ENCODE measurements at places on chromosomes 6 and 20. TPM values are rescaled to one million over a fixed set of nuclear protein-coding genes. Genes with fewer than 3 reads are reported as not detected.
A peak's percentile ranks its signal among the peaks of the same experiment; 100 is the strongest.

Gene CST7
- polyA plus RNA-seq, result 0.89 TPM

Gene KCNK5
- polyA plus RNA-seq, result 44.1 TPM

Gene PSMB8
- 271 TPM for polyA plus RNA-seq

Gene LPA
- 0.10 TPM for polyA plus RNA-seq

Gene FAM209A
- not detected for polyA plus RNA-seq

Gene FKBP1C
- polyA plus RNA-seq, result 1.4 TPM

Gene DEF6
- polyA plus RNA-seq, result 16.2 TPM

Gene FOXP4
- polyA plus RNA-seq, result 14.3 TPM

GRCh38 chr6:73200735-73201134 is 24.6 kb downstream of the KHDC1L start:
- DNase-seq, result no peak

DNA sequence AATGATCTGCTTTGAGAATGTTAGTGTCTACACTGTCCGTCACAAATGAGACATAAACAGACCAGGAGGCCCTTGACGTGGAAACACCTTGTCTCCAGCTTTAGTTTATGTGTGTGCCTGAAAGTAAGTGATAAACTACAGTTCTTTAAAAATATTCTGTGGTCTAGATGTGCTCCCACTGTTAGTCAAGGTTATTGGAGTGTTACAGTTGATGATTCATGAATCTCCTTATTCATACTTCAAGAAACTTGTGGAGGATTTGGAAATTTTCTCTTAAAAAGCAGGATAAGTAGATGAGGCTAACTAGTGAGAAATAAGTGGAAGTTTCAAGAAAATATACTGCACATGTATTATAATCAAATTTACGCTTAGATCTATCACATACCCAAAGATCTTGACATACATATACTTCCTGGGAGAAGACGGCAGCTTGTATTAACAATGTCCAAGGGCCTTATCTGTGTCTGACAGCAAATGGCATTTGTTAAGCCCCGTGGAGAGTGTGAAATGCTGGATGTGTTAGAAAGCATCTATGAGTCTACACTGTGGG is 90.5 kb upstream of the MBOAT1 start:
- DNase-seq, result no peak

DNA sequence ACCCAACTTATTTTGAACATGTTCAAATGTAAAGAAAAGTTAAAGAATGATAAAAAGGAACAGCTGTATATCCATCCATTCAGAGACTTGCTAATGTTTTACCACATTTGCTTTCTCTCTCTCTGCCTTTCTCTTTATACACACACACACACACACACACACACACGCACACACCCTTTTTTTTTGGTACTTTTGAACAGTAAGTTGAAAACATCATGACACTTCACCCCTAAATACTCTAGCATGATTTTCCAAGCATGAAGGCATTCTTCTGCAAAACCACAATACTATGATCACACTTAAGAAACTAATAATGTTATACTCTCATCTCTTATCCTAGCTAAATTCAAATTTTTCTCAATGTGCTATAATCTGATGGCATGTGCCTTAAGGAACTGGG is 192.3 kb downstream of the UTRN start:
- DNase-seq, result no peak

DNA sequence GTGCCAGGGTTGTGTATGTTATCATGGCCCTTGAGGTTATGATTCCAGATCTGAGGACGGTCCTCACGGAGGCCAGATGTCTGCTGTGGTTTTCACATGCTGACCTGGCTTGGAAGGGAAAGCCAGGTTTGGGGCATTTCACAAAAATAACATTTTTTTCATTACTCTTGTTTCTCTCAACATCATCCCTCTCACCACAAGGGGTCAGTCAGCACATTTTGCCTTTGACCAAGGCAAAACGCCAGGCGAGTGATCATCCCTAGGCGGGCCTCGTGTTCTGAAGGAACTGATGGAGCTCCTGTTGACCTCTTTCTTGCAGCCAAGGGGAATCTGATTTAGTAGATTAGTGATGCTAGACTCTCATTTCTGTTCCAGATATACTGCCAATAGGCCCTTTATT is 133.5 kb downstream of the TBC1D7 start:
- peak; percentile 61 for DNase-seq

DNA sequence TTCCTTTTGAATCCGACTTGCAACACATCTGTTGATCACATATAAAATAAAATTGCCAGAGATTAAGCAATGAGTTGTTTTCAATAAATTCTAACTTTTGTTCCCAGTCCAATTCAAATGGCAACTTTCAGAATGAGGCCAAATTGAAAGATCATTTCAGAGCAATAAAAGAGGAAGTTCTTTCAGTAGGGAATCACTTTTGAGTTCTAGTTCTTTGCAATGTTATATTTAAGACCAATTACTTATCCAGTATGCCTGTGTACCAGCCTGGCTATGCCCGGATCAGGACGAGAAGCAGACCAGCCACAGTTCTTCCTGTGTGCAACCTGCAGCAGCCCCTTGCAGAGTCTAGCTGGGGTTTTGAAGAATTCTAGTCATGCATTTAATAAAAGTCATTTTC is 232.5 kb downstream of the BTBD9 start:
- no peak for DNase-seq

GRCh38 chr20:2739042-2739398 is 46.4 kb downstream of the EBF4 start:
- no peak for DNase-seq

DNA sequence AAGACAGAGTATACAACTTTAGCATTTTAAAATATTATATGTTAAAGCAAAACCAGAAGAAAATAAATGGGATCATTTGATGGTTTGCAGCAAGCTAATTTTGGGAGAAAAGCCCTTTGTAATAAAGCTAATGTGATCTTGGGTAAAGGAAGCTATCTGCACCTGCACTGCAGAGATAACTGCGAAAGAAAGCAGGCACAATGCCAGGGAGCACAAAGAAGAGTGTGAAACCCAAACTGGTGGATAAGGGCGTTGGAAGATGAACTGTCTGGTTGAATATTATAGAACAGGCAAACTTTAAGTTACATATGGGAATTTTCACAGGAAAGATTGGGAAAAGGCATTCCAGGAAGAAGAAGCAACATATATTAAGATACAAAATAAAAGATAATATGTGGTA is 179.2 kb upstream of the KHDRBS2 start:
- no peak for DNase-seq

- DNase-seq, result peak; percentile 10
Observed at GRCh38 chr6:71420095-71420692, 131.6 kb downstream of the OGFRL1 start.

DNA sequence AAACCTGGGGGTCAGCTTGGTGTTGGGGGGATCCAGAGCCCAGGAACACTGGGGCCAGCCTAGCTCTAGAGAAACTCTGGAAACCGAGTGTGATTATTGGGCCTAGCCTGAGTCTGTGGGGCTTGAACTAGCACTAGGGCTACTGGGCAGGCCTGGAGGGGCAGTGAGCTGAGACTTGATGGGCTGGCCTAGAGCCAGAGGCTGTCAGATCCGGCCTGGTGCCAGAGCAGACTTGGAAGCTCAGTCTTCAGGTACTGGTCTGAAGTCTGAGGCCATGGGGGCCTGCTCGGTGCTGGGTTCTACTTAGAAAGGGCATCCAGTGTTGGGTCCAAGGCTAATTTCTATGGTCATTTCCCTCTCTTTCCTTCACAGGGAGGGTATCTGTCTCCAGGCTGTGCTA is 2.7 kb downstream of the DEFB112 start:
- no peak for DNase-seq

GRCh38 chr6:26607434-26608230 is 10.9 kb downstream of the ABT1 start:
- peak; percentile 80 for DNase-seq

- peak; percentile 45 for DNase-seq
Observed at GRCh38 chr6:53179961-53180651, 31.5 kb upstream of the GCM1 start.

GRCh38 chr6:43723737-43724295 is 36.2 kb upstream of the MRPS18A start:
- peak; percentile 89 for DNase-seq

- no peak for DNase-seq
Observed at GRCh38 chr20:61449916-61450315, 197.9 kb downstream of the CDH4 start.

GRCh38 chr6:90720404-90720803 is 133.5 kb upstream of the MAP3K7 start:
- no peak for DNase-seq

DNA sequence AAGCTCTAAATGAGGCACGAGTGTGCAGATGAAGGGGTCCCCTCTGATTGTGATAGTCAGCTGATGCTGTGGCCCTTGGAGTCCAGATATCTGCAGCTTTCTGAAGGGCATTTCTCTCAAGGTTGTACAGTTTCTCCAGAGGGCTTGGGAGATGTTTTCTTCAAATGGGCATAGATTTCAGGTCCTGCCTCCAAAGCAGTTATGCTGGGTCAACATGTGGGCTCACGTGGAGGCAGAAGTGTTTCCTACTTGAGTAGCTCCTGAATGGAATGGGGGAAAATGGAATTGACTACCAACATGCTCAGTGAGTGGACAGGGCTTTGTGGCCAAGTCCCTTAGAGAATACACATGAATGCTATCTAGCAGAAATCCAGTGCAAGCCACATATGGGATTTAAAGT is 360.7 kb downstream of the SAMD5 start:
- no peak for DNase-seq

DNA sequence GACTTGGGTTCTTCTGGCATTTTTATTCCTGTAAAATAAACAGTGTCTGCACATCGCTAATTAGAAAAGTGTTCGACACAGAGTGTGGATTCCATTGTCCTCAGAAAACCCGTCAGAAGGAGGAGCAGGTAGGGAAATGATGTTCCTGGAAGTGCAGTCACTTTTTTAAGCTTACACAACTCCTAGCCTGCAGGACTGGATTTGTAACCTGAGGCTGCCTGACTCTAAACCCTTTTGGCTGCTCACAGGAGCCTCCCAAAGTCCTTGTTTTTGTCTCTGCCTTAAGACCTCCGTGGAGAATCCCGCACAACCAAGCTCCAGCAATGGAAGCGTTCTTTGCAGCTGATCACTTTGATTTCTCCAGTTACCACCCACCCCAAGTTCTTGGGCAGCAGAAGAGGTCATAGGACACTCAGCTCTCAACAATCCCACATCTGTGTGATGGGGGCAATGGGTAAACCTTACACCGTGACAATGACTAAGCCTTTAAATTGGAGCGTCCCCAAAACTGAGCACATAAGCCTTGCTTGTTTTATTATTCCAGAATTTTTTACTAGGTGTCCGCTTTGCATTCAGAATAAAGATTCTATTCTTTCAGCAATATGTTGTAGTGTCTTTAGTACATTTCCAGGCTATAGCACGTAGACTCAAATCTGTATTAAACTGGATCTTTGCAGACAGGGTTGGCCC is 227.9 kb downstream of the TBXT start:
- DNase-seq, result no peak

- no peak for DNase-seq
Observed at GRCh38 chr20:33176101-33176500, 8.1 kb downstream of the BPIFA2 start.

DNA sequence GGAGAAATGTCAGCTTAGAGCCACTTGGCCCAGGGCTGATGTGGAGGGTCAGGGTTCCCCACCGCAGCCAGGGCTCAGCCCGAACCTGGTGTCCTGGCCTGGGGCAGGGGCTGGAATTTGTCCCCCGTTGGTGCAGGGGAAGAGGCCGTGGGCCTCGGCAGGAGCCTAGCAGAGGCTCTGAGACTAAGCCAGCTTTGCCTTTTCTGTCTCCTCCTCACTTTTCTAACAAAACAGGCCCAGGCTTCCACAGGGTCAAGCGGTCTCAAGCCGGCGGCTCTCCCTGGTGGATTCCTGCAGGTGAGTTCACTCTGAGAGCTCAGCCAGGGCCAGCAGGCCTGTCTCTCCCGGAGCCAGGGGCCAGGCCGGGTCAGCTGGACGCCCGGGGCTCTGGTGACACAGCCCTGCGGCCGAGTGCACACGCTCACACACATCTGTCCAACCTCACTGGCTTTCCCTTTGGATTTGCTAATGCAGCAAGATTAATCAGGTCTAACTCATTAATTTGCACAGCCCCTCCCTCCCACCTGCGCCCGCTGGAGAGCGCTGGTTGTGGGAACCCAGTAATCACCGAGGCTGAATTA is 2.9 kb upstream of the CHRNA4 start:
- no peak for DNase-seq

GRCh38 chr6:4606821-4607704 is 169.1 kb upstream of the CDYL start:
- DNase-seq, result no peak

DNA sequence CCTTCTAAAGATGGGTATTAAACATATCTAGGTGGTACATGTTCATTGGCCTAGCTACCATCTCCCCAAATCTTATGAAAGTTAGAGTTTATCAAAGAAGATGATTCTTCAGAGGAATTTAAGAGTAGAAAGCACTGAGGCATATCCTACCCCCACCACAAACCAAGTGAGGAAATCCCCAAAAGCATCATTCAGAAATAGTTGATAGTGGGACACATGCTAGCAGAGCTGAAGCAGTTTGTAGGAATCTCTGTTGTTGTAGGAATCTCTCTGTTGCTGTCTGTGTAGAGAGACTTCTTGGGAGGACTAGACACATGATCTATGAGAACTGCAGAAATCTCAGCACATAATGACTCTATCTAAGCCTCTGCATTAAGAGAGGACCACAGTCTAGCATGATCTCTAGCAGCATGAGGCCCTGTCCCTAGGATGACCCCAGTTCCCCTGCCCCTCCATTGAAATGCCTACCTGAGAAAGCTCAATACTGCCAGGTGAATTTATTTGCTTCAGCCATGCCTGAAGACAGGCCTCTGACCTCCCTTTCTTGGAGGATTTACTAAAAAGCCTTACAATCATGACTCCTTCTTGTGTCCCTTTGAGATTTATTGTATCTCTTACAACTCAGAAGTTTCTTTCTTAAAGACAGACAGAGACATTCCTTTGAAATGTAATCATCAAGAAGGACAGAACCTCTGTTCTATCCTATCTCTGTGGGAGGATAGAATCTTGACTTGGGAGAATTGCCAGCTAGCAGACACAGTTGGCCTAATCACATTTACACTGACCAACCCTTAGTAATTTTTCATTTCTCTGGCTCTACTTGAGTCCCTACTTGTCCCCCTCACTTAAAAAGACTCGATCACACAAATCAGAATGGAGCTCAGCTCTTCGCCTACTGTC is 582.4 kb downstream of the PHF3 start:
- DNase-seq, result no peak

DNA sequence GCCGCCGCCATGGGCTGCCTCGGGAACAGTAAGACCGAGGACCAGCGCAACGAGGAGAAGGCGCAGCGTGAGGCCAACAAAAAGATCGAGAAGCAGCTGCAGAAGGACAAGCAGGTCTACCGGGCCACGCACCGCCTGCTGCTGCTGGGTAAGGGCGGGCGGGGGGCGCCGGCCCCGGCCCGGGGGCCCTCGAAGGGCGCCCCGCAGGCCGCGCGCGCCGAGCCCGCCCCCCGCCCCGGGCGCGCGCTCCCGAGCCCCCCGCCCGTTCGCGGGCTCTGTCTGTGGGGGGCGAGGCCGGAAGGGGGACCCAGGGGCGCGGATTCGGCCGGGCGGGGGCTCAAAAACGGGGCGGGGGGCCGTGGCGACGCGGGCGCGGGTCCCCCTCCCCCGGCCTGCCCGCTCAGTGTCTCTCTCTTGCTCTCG is 39.2 kb downstream of the GNAS start:
- no peak for DNase-seq

DNA sequence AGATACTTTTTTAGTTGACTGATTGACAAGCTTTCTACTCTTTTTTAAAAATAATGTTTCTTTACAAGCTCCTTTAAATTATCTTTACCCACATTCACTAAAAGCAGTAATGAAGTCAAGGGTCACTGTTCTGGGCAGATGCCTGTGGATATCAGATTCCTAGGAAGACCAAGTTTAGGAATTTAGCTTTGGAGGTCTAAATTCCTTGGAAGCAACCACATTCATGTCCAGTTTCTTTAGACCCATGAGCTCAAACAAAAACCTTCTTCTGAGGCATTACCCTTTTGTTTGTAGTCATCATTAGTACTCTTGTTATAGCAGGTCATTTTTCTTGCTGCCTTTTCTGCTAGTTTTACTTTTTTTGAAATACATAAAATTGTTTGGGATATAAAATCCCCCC is 462.9 kb upstream of the JAG1 start:
- no peak for DNase-seq
